Activated CD4-positive, alpha-beta T cell treated with anti-CD3 and anti-CD28 coated beads, Interleukin-2, Interleukin-6, amounts not matched to agents 100 ng/mL and 50 ng/mL, durations not matched to agents 16 hours and 8 hours (primary cell): ENCODE measurements at places on chromosomes 1 and 21.

DNA sequence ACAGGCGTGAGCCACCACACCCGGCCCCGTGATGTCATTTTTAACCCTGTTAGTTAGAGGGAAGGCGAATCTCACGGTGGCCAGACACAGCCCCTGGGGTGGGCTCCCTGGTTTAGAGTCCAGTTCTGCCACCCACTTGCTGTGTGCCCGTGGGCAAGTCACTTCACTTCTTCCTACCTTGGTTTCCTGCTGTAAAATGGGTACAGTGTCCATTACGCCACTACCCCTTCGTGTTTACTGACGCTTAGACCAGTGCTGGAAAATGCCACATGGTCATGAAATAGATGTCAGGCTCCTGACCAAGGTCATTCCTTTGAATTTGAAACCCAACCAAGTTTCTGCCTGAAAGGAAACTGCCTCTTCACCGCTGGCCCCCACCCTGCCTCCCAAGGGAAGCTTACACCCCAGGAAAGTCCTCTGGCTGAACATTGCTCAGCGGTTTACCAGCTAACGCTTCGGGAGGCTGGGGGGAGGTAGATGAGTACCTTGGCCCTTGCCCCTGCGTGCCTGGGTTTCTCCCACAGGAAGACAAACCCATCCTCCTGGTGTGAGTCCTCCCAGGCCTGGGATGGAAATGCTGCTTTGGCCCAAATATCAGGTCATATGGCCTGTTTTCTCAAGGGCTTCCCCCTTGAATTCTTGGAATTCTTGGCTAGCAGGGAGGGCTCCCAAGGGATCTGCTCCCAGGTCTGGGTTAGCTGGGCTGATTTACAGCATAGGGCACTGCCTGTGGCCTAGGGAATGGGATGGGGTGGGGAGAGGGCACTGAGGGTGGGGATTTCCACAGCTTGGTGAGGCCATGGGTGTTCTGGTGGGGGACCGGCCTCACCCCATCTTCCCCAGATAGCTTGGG is 7.6 kb upstream of the AADACL4 start:
- DNase-seq = no peak

- no peak for DNase-seq
Measured at GRCh38 chr1:194013561-194013960, 827.1 kb upstream of the B3GALT2 start.

- peak; percentile 76 for DNase-seq
Measured at GRCh38 chr1:145690587-145691558, 16.3 kb downstream of the PDZK1 start.

- DNase-seq = no peak
Measured at GRCh38 chr1:55428944-55429931, 214.1 kb upstream of the USP24 start.

- no peak for DNase-seq
Measured at GRCh38 chr1:182003953-182004586, 57.4 kb downstream of the ZNF648 start.

- DNase-seq = no peak
Measured at GRCh38 chr1:41571041-41571440, 86.6 kb upstream of the EDN2 start.

GRCh38 chr1:100612540-100612939 is 74.6 kb downstream of the GPR88 start:
- DNase-seq = no peak

DNA sequence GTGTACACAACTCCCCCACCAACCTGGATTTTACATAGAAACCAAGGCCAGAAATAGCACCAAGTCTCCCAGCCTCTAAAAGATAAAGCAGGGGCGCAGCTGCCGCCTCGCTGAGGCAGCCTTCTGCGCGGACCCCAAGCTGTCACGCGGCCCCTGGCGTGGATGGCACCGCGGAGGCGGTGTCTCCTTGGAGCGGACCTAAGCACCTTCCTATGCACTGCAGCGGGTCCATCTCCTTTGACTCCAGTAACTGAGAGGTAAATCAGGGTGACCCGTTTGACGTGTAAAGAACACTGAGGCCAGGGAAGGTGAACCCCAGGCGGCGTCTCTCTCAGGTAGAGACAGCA is 17.0 kb downstream of the ZNF697 start:
- no peak for DNase-seq

DNA sequence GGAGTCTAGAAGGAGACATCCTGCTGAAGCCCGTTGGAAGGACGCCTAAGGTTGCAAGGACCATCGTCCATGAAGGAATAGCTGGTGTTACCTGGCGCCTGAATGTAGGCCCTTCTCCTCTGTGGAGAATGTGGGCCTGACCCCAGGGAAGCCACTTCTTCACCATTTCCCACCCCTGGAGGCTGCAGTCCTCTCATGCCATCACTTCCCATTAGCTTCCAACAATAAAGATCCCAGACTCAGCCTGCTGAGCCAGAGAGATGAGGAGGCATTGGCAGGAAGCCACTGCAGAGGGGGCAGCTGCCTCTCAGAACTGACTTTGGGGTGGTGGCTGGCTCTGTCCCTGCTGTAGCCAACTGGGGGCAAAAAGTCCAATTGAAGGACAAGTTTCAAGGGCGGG is 21.3 kb upstream of the KCNE2 start:
- DNase-seq = no peak

- no peak for DNase-seq
Measured at GRCh38 chr1:172809750-172810149, 150.8 kb downstream of the FASLG start.

DNA sequence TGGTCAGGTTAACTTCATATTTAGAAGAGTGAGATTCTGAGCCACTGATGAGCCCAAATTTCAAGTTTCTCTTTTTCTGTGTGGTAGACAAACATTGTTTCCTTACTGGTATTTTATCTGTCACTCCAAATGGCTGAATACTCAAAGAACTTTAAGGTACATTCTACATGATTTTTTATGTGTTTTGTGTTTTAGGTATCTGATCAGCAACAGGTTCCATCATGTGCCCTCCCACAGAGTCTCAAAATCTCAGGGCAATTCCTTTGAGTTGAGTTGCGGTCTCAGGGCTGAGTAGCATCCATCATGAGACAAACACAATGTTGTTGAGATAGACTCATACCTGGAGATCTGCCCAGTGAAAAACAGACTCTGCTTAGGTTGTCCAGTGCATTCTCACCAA is 14.7 kb upstream of the CEP350 start:
- DNase-seq = no peak

DNA sequence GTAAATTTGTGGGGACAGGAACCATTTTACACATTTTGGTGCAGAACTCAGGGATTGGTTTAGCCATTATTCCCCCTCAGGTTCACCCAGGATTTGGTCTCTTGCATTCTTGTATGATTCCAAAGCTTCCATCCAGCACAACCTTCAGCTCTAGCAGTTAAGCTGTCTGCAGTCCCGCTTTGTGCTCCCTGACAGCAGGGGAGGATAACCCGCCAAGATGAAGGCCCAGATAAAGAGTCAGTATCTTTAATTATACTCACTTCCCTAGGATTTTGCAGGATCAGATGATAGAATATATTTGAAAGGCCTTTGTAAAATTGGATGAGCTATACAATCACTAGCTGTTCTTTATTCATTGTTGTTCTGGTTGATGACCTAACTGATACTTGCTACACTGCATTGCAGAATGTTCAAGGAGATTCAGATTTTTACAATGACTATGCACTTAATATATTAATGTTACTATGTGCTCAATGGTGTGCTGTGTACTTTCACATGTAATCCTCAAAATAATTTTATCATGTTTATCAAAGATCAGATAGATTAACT is 49.8 kb downstream of the SLC16A1 start:
- DNase-seq = no peak

GRCh38 chr1:83000286-83000685 is 998.6 kb downstream of the TTLL7 start:
- no peak for DNase-seq

DNA sequence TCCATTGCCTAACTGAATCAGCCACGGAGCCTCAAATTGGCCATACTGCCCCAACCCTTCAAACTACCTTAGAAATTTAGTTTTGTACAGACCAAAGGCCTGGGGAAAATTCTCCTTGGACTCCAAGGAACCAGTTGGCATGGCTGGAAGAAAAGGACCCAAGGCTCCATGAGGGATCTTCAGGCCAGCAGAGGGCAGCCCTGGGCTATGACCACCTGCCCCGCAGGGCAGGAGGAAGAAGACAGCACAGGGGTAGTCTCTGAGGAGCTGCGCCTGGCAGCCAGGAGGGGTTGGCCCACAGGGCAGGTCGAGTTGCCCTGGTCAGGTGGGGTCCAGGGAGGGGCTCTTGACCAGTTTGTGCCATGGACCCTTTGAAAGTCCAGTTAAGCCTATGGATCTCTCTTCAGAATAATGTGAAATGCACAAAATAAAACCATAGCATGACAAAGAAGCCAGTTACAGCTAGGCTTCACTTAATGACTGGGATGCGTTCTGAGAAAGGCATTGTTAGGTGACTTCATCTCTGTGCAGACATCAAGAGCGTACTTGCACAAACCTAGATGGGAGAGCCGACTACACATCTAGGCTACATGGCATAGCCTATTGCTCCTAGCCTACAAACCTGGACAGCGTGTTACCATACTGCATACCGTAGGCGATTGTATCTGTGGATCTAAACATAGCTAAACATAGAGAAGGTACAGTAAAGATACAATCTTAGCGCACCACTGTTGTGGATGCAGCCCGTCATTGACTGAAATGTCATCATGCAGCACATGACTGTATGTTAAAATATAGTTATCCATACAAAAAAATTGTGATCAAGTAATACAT is 26.1 kb downstream of the CACNA1S start:
- peak; percentile 27 for DNase-seq

DNA sequence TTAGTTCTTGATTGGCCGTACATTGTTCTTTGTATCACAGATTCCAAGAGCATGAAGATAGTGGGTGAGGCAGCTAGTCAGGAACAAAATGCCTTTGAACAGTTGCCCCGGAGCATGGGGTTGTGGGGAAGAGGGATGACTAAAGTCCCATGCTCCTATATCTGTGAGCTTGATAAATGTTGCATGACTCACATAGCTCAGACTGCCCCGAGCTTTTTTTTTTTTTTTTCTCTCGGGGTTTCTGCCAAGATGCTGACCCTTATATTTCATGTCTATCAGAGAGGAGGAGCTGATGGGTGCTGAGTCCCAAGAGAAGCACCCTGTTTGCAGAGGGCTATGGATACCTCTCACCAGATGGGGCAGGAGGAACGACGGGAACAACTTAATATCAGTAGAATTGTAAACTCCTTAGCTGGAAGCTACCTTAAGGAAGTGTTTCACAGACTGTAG is 40.6 kb downstream of the SRRM1 start:
- DNase-seq = no peak

- no peak for DNase-seq
Measured at GRCh38 chr1:218942431-218942830, 231.2 kb upstream of the LYPLAL1 start.

DNA sequence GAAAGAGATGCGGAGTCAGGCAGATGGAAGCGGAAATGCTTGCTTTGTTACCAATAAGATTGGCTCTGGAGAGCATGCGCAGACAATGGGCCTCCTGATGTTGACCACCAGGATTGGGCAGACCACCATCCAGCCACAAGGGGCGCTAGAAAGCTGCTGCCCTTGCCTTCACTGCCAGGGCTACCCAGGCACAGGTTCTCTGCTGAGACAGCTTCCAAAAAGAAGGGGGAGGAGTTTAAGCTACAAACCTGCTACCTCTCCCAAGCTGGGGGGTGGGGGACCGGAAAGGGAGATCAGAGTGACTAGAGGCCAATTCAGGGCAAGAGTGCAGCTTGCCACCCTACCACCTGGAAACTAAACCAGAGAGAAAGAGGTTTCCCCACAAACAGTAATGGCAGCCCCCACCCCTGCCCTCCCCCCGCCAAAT is 369.7 kb downstream of the RRAGC start:
- DNase-seq = peak; percentile 64

DNA sequence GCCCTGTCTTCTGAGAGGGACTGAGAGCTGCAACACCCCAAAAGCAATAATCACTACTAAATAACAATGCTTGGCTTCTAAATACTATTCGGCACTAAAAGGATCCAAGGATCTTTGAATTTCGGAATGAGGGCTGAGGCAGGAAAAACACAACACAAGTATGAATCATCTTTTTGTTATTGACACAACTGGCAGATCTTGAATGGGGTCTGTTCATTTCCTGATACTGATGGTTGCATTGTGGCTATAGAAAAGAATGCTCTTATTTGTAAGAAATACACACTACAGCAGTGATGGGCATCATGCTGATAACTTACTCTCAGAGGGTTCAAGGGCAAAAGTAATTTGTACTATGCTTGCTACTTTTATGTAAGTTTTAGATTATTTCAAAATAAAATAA is 149.2 kb upstream of the PLD5 start:
- DNase-seq = no peak

DNA sequence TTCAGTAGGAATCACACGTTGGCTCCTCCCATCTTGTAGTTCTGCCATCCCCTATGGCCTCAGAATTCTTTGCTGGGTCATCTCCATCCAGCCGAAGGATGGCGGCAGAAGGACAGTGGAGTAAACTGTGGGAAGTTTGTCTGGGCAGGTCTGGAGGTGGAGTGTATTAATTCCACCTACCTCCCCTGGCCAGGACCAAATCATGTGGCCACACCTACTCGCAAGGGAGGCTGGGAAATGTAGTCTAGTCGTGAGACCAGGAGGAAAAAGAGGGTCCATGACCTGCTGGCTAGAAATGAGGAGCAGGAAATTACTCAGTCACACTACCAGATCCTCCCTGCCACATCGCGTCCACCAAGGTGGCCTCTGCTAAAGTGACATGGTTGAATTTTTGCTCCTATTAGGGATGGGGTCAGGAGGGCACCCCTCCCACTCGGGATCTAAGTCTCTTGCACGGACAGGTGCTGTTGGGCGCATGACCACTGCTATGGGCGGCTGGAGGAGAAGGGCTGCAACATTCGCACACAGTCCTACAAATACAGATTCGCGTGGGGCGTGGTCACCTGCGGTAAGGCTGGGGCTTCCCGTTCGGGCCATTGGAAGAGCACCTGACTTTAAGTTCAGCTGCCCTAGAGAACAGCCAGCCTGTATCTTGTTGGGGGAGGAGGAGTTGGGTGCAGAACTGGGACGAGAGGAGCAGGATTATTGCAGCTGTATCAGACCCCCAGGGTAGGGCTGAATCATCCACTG is 19.5 kb downstream of the PLA2G5 start:
- no peak for DNase-seq
